Activated CD8-positive, alpha-beta T cell treated with anti-CD3 and anti-CD28 coated beads for 36 hours (primary cell): ENCODE measurements at places on chromosomes 6 and 20.

GRCh38 chr6:28696167-28696566 lies 170.5 kb downstream of the GPX5 start:
- no peak overlapping the region for H3K4me3 ChIP-seq
- peaks cover 76% of the 10 kb centered on the region for H3K27me3 ChIP-seq
- no peaks in the 10 kb centered on the region for H3K36me3 ChIP-seq
- no peak for DNase-seq

GRCh38 chr6:129694036-129694435 lies 15.9 kb downstream of the ARHGAP18 start:
- no peaks in the 10 kb centered on the region for H3K36me3 ChIP-seq
- no peak for DNase-seq
- H3K27ac ChIP-seq = no peak overlapping the region
- H3K4me3 ChIP-seq = no peak overlapping the region
- peaks cover 57% of the 10 kb centered on the region for H3K4me1 ChIP-seq
- no peaks in the 10 kb centered on the region for H3K27me3 ChIP-seq

GRCh38 chr6:38719358-38719757 lies 4.2 kb downstream of the DNAH8 start:
- peaks cover 5% of the 10 kb centered on the region for H3K4me1 ChIP-seq
- peaks cover 28% of the 10 kb centered on the region for H3K27me3 ChIP-seq
- no peak overlapping the region for H3K27ac ChIP-seq

DNA sequence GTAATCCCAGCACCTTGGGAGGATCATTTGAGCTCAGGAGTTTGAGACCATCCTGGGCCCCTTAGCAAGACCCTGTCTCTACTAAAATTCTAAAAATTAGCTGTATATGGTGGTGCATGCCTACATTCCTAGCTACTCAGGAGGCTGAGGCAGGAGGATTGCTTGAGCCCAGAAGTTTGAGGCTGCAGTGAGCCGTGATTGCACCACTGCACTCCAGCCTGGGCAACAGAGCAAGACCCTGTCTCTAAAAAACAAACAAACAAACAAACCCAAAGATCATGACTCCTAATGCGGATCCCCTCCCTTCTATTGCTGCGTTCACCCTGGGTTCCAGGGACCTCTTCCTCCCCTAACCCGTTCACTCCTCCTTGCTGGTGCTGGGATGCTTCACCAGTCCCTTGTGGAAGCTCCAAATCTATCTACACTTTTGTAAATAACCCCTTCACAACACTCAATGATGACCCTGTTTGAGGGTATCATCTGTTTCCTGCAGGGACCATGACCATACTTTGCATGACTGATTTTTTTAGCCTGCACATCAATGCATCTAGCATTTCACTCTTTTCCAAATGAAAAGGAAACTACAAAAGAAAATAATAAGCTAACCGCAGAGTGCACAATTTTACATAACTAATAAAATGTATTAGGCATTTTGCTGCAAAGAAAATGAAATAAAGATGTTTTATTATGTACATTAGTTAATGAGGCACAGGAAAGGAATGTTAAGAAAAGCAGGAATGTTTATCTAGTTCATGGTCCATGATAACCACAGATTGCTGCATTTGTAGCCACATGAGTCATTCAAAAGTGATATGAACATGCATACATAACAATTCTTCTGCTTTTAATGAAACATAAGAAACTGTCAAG lies 30.5 kb upstream of the IPCEF1 start:
- peaks cover 11% of the 10 kb centered on the region for H3K27me3 ChIP-seq
- no peaks in the 10 kb centered on the region for H3K36me3 ChIP-seq
- no peaks in the 10 kb centered on the region for H3K4me1 ChIP-seq
- DNase-seq = no peak

DNA sequence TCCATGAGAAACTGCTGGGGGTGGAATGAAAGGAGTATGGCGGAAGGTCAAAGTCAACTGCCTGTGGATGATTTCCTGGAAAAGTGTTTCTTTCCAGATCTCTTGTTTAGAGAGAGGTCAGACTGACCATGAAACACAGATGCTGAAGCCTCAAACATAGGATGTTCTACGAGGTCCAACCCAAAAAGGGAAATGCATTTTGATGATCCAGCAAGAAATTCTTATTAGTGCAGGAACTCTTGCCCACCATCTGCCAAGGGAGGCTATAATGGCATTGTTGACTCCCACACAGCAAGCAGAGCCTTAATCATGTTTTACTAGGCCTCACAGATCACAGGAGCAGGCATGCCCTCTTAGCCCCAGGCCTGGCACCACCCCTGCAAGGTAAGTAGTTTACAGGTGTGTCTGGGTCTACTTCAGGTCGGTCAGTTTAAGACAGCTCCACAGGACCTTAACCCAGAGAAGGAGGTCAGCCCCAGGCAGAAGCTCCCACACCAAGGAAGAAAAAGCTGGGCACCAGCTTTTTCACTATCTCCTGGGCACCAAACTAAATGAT lies 67.6 kb upstream of the CNKSR3 start:
- no peak for DNase-seq
- H3K27me3 ChIP-seq = peaks cover 3% of the 10 kb centered on the region
- H3K4me3 ChIP-seq = no peak overlapping the region
- no peak overlapping the region for H3K27ac ChIP-seq
- H3K36me3 ChIP-seq = no peaks in the 10 kb centered on the region

DNA sequence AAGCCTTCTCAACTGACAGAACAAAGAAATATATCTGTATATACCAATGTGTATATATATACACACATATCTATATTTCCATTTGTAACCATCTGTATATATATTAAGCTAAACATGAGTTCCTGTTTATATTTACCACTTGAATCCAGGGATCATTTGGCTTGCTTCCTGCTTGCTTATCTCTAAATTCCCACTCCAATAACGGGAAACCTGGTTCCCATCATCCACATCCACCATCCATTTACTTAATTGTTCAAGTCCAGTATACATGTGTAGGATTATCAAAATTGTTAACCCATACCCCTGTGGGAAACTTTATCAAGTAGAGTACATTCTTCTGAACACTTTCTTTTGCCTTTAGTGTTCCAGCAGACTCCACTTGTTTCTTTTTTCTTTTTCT lies 12.5 kb upstream of the SOX12 start:
- peaks cover 15% of the 10 kb centered on the region for H3K4me1 ChIP-seq
- no peaks in the 10 kb centered on the region for H3K27me3 ChIP-seq
- no peak overlapping the region for H3K27ac ChIP-seq
- no peaks in the 10 kb centered on the region for H3K36me3 ChIP-seq

DNA sequence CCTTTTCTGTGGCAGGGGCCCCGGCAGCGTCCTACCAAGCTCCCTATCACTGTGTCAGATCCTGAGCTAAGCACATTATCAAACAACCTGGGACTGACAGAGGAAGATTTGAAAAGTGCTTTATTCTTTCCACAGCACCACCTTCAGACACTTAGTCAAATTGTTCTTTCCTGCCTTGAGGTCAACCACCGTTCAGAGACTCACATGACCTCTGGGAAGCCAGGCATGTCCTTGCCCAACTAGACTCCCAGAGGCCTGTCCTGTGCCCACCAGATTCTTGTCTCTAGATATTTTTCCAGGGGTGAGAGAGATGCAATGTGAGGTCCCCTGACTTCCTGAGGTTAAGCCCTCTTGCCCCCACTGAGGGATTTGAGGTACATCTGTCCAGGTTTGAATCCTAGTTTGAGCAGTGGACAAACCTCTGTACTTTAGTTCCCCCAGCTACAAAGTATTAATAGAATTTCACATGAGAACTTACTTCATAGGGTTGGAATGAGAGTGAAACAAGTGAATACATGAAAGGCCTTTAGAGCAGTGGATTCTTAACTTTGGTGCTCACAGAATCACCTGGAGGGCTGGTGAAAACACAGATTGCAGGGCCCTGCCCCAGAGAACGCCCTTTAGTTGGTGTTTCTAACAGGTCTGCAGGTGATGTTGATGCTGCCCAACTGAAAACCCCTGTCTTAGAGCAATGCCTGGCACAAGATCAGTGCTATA lies 179.8 kb downstream of the CLIC5 start:
- H3K27me3 ChIP-seq = no peaks in the 10 kb centered on the region
- no peak overlapping the region for H3K4me3 ChIP-seq
- H3K36me3 ChIP-seq = no peaks in the 10 kb centered on the region

GRCh38 chr6:24666641-24667377 lies at the start of the genes ACOT13 and TDP2:
ACOT13 (plus strand) TSS chr6:24667077; CDS start chr6:24667264, 187 bp downstream.
TDP2 (minus strand) TSS chr6:24666899; CDS start chr6:24666862, 37 bp downstream.
- no peaks in the 10 kb centered on the region for H3K27me3 ChIP-seq
- H3K36me3 ChIP-seq = peaks cover 49% of the 10 kb centered on the region
- peak within 1 kb of the TSS; percentile 99 for H3K27ac ChIP-seq
- peaks cover 33% of the 10 kb centered on the region for H3K4me1 ChIP-seq
- H3K4me3 ChIP-seq = peak within 1 kb of the TSS; percentile 91

GRCh38 chr6:703552-703951 lies 10.6 kb upstream of the EXOC2 start:
- no peaks in the 10 kb centered on the region for H3K36me3 ChIP-seq
- peaks cover 17% of the 10 kb centered on the region for H3K27me3 ChIP-seq

GRCh38 chr20:46312945-46313861 lies 4.9 kb upstream of the CDH22 start:
- peaks cover 69% of the 10 kb centered on the region for H3K27me3 ChIP-seq
- no peak overlapping the region for H3K4me3 ChIP-seq
- H3K27ac ChIP-seq = no peak overlapping the region
- H3K4me1 ChIP-seq = peaks cover 4% of the 10 kb centered on the region
- DNase-seq = no peak
- H3K36me3 ChIP-seq = no peaks in the 10 kb centered on the region

- peak within 1 kb of the TSS; percentile 92 for H3K27ac ChIP-seq
- peak within 1 kb of the TSS; percentile 89 for H3K4me3 ChIP-seq
- peaks cover 3% of the 10 kb centered on the region for H3K27me3 ChIP-seq
- H3K4me1 ChIP-seq = peaks cover 42% of the 10 kb centered on the region
Measured at GRCh38 chr20:35615667-35616464, at the start of gene SPAG4. SPAG4 (plus strand) TSS chr20:35615829; CDS start chr20:35616004, 175 bp downstream.

DNA sequence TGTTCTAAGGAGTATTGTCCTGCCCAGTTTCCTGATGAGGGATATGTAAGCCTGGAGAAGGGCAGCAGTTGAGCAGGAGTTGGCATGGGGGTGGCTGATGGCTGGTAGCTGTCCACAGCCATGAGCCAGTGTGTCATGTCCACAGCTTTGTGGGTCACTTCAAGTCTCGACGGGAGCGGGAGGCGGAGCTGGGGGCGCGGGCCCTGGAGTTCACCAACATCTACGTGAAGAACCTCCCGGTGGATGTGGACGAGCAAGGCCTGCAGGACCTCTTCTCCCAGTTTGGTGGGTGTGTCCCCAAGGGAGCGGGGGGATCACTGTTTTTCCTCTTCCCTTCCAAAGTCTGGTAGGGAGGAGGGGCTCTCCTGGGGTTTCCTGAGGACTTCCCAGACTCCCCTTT lies 8.9 kb downstream of the PABPC1L start:
- peaks cover 12% of the 10 kb centered on the region for H3K4me1 ChIP-seq
- H3K27ac ChIP-seq = no peak overlapping the region
- peaks cover 38% of the 10 kb centered on the region for H3K36me3 ChIP-seq
- H3K4me3 ChIP-seq = no peak overlapping the region
- no peak for DNase-seq

GRCh38 chr6:24076011-24076410 lies 50.0 kb upstream of the NRSN1 start:
- H3K4me1 ChIP-seq = no peaks in the 10 kb centered on the region
- DNase-seq = no peak
- H3K4me3 ChIP-seq = no peak overlapping the region
- H3K36me3 ChIP-seq = no peaks in the 10 kb centered on the region

DNA sequence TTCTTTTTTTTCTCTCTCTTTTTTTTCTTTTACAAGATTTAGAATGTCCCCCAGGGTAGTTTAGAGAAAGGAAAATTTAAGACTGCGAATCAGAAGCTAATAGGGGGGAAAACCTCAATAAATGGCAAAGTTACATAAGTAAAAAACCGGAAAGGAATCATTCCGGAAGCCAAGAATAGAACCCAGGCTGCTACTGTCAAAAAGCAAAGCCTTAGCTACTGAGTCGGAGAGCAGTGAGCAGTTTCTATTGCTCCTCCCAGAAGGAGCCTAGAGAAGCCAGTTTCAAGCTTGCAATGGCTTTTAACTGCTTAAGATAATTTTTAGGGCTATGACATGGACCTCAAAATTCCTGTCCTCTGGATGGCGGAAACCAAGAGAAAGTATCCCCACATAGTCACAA lies 31.6 kb downstream of the SAMD5 start:
- no peaks in the 10 kb centered on the region for H3K36me3 ChIP-seq
- DNase-seq = no peak
- no peaks in the 10 kb centered on the region for H3K4me1 ChIP-seq
- H3K27me3 ChIP-seq = peaks cover 3% of the 10 kb centered on the region

DNA sequence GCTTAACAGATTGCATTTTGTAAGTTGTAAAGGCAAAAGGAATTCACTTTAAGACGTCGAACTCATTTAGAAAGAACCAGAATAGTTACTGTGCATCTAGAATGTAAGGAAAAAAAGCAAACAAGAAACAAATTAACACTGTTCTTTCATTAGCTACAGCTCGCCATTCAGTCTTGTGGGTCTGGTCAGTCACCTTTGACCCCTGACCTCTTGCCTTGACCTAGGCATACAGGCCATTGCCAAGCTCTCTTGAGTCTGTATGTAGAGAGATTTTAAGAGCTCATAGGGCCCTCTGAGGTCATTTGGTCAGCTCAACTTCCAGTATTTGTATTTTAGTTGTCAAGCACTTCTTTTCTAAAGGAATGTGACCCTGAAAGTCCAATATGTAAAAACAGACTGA lies 318.7 kb downstream of the DHX35 start:
- H3K4me3 ChIP-seq = no peak overlapping the region
- no peaks in the 10 kb centered on the region for H3K4me1 ChIP-seq
- no peak overlapping the region for H3K27ac ChIP-seq
- no peaks in the 10 kb centered on the region for H3K36me3 ChIP-seq

DNA sequence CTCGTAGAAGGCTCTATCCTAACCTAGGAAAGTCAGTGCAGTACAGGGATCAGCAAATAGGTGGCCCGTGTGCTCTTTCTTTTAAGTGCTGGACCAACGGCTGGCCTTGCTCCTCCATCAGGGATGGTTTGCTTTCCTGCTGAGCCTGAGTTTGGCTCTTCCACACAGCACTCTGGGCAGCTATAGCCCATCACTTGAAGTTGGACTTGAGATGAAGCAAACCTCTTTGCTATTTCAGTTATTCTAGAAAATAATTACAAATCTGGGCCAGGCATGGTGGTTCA lies 66.9 kb upstream of the KCNK16 start:
- no peaks in the 10 kb centered on the region for H3K36me3 ChIP-seq
- H3K27ac ChIP-seq = no peak overlapping the region
- H3K4me1 ChIP-seq = no peaks in the 10 kb centered on the region
- H3K27me3 ChIP-seq = peaks cover 3% of the 10 kb centered on the region

- H3K4me3 ChIP-seq = no peak overlapping the region
- DNase-seq = no peak
- H3K36me3 ChIP-seq = no peaks in the 10 kb centered on the region
- no peak overlapping the region for H3K27ac ChIP-seq
Measured at GRCh38 chr6:141541581-141542324, 591.0 kb upstream of the GJE1 start.

DNA sequence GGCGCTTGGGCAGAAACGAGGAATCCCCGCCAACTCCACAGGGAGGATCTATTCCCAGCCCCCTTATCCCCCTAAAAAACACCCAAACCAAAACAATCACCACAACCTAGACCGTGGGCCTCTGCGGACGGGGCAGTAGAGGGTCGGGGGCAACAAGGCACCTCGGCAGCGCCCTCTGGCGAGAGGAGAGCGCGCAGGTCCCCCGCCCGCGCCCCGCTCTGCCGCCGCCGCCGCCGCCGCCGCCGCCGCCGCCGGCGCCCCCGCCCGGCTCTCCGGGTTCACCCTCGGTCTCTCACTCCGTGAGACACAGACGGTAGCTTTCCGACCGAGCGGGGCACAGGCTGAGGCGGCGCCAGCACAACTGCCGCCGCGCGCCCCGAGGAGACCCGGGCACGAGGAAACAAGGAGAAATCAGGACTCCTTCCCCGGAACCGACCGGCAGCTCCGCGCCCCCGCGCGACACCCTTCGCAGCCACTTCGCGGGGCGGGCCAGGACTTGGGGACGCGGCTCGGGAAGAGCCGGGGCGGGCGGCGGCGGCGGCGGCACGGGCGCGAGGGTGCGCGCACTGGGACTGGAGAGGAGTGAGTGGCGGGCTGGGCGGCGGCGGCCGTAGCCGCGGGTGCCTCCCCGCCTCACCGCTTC lies at the start of gene SLC35F1:
TSS of gene SLC35F1 (plus strand) at position 307 of the 643 bp plus-strand sequence.
- H3K4me3 ChIP-seq = peak within 1 kb of the TSS; percentile 57
- DNase-seq = peak; percentile 52
- H3K36me3 ChIP-seq = no peaks in the 10 kb centered on the region
- H3K27ac ChIP-seq = no peak within 1 kb of the TSS
- H3K27me3 ChIP-seq = peaks cover 62% of the 10 kb centered on the region
